Iris pigment epithelial cell (primary cell): ENCODE measurements at places on chromosomes 7 and 10.

DNA sequence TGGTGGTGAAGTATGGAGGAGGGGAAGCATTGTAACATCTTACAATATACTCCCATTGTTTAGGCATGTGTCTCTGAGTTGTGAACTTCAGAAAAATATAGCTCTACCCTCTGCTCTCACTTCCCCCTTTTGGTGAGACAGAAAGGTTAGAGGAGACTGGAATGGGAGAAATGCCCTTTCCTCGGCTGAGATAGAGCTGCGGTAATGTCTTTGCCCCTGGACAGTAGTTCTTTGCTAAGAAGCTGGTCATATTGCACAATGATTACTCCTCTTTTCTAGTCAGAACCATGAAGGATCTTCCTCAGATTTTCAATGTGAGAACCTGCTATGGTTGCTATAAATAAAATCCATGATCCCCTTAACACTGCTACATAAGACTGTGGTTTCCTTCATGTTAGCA, 171.0 kb downstream of the SEM1 start:
- DNase-seq, result no peak

DNA sequence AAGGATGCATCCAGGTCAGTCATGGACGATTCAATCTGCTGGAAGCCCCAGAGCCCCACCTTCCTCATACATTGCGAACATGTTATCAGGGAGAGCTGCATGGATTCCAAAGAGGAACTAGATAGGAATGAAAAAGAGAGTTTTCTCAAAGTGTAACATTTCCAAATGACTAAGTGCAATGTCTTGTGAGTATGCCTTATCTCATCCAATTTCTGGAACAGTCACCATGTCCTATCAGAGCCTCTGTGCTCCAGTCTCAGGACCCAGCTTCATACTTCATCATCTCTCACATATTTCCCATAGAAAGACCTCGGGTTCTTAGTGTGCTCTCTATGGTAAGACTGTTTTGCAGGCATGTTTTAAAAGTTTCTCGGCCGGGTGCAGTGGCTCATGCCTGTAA, 26.8 kb downstream of the ZC3HC1 start:
- peak; percentile 48 for DNase-seq

DNA sequence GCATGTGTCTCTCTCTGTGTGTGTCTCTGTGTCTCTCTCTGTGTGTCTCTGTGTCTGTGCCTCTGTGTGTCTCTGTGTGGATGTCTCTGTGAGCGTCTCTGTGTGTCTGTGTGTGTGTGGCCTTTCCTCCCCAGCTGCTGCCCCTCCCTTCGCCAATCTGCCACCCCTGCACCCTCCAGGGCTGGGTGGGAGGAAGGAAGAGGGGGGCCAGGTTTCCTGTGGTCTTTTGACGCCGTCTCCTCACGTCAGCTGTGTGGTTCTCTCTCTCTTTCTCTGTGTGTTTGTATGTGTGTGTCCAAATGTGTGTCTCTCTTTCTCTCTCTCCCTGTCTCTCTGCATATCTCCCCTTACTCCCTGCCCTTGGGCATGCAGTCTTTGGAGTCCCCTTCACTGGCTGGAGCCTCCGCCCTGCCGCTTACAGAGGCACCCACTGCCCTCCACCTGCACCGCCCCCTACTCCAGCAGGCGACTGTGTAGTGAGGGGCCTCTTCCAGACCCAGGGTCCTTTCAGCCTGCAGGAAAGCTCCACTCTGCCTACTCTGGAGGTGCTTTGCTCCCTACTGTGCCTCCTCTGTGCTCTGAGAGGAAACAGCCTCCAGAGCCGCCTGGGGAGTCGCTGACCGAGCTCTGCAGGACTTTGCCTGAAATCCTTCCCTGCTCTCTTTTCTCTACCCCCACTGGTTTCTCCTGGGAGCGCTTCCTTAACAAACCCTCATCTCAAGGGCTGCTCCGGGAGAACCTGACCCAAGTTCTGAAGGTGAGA, 44.2 kb upstream of the C10orf71 start:
- no peak for DNase-seq

GRCh38 chr7:3427957-3428356, 126.9 kb downstream of the SDK1 start:
- no peak for DNase-seq

- DNase-seq, result peak; percentile 63
These were observed 202.3 kb upstream of the KLF6 start for GRCh38 chr10:3987143-3987974.

DNA sequence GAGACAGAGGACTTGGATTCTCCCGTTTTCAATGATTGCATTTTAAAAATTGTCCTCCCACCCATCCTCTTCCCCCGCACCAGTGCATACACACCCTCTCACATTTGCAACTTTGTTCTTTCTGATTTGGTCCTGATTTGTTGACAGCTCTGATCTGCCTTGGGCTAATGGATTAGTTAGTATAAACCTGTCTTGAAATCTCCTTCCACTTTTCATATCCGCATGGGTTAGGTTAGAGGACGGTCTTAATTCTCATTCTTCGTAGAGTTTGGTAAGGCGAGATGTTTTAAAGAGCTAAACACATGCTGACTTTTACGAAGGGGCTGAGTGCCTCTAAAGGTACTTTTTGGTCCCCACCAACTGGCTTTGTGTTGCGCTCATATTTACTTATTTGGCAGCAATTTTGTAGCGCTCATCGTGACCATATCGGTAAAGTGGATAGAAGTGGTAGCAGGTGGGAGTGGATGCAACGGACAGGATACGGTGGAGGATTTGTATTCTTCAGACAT, 1.1 kb downstream of the AHR start:
- DNase-seq, result peak; percentile 39
